ENCODE measurements at places on chromosomes 12 and 14.

DNA sequence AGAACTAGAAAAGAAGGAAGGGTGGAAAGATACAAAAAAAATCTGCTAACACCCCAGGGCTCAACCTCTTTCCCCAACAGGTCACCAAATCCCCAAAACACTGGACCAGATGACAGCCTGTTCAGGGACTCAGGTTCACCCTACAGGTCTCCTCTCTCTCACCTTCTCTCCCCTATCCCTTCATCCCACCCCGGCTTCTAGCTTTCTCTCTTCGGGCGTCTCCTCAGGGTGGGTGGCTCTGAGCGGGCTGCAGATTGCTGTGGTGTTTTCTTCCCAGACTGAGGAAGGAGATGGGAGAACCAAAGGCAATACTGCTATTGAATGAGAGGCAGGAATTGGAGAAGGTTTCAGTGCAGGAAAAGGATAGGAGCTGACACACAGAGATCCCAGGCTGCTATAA is 39.3 kb downstream of the ANO2 start:
- DNase-seq: no peak

DNA sequence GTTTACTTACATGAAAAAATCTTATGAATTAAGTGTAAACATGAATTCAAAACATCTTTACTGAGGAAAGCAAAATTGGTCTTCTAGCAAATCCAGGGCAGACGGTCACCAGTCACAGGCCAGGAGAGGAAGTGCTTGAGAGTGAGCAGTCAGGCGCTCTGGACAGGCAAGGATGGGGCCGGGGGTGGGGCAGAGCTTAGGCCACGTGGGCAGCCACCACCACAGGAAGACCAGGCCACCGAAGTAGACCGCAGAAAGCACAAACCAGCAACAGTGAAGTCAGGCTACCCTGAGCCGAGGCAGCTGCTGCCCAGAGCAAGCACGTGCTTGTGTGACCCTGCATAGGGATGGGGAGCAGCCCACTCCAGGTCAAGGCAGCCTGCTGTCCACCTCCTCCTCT is 33.5 kb downstream of the SLC6A12 start:
- no peak for DNase-seq

- no peak for DNase-seq
Measured at GRCh38 chr14:98143566-98143965, 1128.4 kb downstream of the BCL11B start.

- no peak for DNase-seq
Measured at GRCh38 chr14:55583942-55584468, 4.0 kb downstream of the KTN1 start.

DNA sequence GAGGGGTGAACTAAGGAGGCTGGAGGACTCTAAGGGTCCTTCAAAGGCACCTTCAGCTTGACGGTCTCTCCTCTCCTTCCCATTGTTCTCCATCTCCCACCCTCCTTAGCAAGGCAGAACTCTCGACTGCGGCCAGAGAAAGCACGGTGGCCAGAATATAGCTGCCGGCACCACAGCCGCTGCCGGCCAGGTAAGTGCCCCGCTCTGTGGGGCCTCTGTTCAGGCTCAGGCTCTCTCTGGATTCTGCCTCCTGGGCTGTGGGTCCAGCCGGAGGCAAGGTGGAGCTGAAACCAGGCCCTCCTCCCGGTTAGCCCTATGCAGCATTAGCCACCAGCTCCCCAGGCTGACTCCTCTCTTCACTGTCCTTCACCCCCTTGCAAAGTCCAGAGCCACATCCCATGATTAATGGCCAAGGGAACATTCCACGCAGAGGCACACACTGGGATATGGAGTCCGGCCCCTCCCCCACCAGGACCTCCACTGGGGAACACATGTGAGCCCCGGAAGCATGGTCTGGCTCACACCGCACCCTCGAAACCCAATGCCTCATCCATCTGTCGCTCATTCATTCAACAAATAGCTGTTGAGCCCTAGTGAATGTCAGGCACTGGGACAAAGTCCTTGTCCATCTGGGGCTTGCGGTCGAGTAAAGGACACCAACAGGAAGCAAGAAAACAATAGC is 25.2 kb downstream of the LTBP2 start:
- no peak for DNase-seq

All from endothelial cell of umbilical vein (primary cell).